ENCODE measurements at places on chromosomes 7 and 10.

DNA sequence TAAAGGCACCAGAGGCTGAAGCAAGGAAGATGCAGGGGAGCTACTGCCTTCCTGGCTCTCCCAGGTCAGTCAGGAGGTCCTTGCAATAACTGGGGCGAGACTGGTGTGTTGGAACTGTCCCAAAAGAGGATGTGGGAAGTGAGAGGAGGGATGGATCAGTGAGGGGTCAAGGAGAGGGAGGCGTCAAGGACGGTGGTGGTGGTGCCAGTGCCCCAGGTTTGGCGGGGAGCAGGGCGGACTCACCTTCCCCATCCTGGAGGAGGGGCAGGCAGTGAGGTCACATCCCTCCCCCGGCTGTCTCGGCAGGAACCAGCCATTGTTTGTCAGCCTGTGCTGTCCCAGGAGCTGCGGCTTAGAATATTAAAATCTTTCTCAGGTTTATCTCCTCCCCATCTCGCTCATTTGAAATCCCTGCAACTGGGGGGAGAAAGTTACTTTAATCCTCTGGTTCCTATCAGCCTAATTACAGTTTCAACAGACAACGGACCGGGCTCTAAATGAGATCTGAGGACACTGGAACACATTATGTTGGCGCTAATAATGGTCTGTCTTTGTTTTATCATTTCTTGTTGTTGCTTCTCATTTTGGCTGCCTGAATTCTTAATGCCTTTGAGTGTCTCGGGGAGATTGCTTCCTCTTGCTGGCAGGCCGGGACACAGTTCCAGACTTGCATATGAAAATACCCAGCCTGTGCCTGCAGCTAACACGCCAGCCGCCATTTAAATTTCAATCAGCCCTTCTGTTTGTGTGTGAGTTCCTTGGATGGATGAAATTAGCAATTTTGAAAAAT is 387.5 kb downstream of the RPS24 start:
- DNase-seq: no peak

DNA sequence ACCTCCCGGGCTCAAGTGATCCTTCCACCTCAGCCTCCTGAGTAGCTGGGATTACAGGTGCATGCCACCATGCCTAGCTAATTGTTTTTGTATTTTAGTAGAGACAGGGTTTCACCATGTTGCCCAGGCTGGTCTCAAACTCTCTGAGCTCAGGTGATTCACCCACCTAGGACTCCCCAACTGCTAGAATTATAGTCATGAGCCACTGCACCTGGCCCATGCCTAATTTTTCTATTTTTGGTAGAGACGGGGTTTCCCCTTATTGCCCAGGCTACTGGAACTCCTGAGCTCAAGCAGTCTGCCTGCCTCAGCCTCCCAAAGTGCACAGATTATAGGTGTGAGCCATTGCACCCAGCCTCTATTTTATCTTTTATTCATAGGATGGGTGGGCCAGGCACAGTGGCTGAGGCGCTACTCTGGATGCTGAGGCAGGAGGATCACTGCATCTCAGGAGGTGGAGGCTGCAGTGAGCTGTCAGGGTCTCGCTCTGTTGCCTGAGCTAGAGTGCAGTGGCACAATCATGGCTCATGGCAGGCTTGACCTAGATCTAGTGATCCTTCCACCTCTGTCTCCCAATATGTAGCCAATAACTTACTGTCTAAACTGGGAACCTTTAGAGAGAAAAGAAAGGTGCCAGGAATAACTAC is 31.3 kb upstream of the STOX1 start:
- no peak for DNase-seq

- no peak for DNase-seq
These were observed 340.8 kb upstream of the KLF6 start for GRCh38 chr10:4125776-4126175.

DNA sequence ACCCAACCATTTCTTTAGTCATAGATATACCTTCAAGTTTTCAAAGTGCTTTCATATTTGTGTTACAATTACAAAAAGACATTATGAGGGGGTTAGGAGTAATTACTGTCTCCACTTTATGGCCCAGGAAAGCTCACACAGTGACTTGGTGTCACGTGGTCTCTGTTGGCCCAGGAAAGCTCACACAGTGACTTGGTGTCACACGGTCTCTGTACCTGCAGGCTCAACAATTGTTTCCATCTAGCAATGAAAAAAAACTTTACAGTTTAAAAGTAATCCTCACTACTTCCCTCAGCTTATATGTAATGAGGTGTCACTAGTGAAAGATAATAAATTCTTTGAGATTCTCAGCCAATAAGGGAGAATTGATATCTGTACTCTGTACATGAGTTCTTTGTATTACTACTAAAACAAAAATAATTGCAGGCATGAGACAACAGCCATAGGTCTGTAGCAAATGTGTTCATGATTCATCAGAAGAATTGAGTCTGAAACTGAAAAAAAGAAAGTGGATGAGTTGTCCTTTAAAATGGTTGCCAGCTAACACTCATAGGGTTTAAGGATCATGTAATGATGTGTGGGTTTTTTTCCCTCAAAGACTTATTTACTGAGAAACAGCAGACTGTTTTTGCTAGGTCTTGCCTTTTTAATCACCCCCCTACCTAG is 10.9 kb downstream of the OGDH start:
- DNase-seq: no peak

GRCh38 chr10:58384095-58384494 is 1.1 kb upstream of the TFAM start:
- DNase-seq: no peak

DNA sequence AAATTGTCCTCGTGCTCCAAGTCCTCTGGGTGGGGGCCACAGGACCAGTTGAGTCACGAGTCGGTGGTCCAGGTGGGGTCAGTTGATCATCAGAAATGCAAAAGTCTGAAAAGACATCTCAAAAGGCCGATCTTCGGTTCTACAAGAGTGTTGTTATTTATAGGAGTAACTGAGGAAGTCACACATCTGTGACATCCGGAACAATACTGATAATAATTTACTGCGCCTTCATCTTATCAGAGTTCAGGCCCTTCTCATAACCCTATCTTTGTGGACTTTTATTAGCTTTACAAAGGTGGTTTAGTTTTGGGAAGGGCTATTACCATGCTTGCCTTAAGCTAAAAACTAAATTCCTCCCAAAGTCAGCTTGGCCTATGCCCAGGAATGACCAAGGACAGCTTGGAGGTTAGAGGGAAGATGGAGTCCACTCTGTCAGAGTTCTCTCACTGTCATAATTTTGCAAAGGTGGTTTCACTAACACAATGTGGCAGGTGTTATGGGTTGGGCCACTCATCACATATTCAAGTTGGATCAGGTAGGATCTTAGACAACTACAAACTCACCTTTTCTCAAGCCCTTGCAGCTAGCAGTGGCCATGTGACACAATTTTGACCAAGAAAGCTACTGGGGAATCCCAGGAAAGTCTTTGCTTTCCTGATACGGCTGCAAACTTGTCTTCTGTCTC is 54.7 kb upstream of the CHST3 start:
- no peak for DNase-seq

DNA sequence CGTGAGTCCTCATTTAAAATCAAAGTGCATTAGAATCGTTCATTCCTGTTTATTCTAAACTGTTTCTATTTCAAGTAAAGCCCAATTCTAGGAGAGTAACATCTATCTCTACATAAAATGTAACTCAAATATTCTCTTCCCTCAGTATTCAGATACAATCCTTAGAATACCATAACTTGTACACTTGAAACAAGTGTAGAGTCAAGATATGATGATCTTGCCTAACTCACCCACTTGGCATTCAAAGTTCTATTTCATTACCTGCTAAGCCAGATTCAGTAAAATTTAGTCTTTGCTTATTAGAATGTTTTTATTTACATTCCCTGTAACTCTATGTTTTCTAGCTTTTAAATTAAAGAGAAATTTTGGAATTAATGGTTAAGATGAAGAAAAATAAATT is 31.6 kb downstream of the PRPS1L1 start:
- DNase-seq: no peak

GRCh38 chr7:139329119-139329518 is 12.0 kb upstream of the FMC1 start:
- DNase-seq: no peak

- DNase-seq: peak; percentile 62
These were observed 23.2 kb upstream of the BTRC start for GRCh38 chr10:101330631-101331225.

DNA sequence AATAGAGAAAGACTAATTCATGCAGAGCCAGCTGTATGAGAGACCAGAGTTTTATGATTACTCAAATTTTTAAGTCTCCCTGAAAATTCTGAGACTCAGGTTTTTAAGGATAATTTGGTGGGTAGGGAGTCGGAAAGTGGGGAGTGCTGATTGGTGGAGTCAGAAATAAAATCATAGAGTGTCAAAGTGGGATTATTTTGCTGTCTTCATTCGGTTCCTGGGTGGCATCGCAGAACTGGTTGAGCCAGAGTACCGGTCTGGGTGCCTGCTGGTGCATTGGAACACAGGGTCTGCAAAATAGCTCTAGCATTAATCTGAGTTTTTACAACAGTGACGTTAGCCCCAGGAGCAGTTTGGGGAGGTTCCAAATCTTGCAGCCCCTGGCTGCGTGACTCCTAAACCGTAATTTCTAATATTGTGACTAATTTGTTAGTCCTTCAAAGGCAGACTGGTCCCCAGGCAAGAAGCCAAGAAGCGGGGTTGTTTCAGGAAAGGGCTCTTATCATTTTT is 32.4 kb downstream of the GPRIN2 start:
- DNase-seq: no peak

- DNase-seq: no peak
These were observed 35.3 kb downstream of the DIP2C start for GRCh38 chr10:653991-654646.

- no peak for DNase-seq
These were observed 124.5 kb upstream of the RET start for GRCh38 chr10:42952349-42952748.

DNA sequence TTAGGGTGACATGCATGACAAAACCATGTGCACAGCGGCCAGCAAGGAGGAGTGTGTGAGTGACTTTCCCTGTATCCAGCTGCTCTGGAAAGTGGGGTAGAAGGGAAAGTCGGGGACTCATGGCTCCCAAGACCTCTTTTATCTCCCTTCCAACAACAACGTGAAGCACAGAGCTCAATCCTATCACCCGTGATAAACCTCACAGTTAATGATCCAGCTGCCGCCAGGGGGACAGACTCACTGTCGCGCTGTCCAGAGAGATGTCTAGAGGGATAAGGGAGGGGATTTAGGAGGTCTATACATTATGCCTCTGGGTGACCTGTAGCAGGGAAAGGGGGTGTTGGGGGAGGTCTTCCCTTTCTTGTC is 84.0 kb upstream of the SMNDC1 start:
- DNase-seq: no peak

DNA sequence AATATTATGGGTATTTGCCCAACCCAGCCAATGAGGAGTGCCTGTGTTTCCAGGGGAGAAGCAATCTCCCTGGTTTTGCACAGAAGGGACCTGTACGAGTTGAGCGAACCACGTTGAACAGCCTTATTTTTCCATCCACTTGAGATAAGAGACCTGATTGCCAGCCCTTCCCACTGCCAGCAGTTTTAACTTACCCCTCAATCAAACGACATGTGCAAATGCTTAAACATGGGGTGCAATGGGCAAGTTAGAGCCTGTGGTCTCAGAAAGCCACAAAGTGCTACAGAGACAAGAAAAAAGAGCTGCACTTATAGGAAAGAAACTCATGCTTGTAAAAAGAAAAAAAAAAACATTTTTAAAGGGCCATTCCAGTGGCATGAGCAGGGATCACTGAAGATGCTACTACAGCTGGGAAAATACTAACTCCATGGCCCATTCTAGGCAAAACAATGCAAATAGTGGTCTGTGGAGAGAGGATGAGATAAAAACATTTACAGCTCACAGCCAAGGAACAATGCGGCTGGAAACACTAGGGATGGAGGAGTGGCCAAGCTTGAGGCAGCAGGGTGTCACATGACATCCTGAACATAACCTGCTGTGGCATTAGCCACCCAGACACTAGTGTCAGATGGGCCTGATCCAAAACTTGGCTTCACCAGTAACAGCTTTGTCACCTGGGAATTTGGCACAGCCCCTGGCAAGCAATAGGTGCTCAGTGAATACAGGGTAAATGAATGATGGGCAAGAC is 162.8 kb downstream of the ELMO1 start:
- DNase-seq: peak; percentile 93

DNA sequence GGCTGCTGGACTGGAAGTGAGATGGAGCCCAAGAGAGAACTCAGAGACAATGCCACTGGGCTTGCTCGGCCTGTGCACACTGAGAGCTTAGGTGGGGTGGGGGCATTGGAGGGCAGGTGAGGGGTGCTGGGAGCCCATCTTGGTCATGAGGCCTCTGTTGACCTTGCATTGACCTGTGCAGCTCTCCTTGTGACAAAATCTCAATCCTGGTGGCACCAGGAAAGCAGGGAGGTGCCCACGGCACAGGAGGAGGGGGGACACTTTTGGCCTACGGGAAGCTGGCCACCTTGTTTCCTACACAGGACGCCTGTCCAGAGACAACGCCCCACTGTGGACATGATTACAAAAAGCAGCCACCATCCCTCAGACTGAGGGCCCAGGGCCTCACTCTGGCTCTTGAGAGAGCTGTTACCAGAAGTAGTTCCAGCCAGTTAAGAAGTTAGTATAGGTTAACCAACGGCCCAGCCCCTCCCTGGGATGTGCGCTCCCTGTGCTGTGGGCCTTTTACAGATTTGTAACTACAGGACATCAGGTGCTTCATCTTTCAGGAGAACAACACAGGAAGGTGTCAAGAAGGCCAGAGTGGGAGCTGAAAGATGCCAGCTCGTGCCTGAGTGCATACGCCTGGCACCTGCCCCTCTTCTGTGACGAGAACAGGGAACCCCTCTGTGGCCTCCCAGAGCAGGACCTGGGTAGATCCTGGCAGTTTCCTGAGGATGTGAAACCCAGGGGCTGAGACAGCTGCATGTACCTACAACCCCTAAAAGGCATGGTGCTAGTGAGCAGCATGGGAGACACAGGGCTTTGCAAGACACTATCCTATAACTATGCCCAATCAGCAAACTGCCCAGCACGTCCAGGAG is 10.3 kb downstream of the PKD1L1 start:
- DNase-seq: no peak

DNA sequence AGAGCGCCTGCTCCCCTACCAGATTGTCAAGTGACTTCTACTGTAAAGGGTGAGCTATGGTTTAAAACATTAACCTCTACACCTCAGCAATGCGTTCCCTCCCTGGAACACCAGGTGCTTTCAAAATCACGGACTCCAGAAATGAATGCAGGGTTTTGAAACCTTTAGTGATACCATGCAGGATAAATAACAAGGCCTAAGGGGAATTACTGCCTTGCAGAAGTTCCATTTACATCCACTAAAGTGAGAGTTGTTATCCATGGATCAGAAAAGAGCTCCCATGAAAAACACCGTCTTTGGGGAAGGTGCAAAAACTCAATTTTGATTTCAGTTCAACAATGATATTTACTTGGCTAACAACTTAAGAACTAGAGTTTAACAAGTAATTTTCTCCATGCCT is 4.0 kb downstream of the FZD8 start:
- DNase-seq: no peak
